Stimulated activated CD8-positive, alpha-beta memory T cell treated with anti-CD3 and anti-CD28 coated beads, Interleukin-7, amount 100 ng/mL, for 1 hour (primary cell): ENCODE measurements at places on chromosomes 6 and 20.
A peak's percentile ranks its signal among the peaks of the same experiment; 100 is the strongest.

- DNase-seq = no peak
Observed at GRCh38 chr6:153727885-153728284, 311.2 kb upstream of the OPRM1 start.

GRCh38 chr6:43687437-43688347, at the start of gene MRPS18A:
MRPS18A (minus strand) TSS chr6:43687791; CDS start chr6:43687779, 12 bp downstream.
- DNase-seq = peak; percentile 59

DNA sequence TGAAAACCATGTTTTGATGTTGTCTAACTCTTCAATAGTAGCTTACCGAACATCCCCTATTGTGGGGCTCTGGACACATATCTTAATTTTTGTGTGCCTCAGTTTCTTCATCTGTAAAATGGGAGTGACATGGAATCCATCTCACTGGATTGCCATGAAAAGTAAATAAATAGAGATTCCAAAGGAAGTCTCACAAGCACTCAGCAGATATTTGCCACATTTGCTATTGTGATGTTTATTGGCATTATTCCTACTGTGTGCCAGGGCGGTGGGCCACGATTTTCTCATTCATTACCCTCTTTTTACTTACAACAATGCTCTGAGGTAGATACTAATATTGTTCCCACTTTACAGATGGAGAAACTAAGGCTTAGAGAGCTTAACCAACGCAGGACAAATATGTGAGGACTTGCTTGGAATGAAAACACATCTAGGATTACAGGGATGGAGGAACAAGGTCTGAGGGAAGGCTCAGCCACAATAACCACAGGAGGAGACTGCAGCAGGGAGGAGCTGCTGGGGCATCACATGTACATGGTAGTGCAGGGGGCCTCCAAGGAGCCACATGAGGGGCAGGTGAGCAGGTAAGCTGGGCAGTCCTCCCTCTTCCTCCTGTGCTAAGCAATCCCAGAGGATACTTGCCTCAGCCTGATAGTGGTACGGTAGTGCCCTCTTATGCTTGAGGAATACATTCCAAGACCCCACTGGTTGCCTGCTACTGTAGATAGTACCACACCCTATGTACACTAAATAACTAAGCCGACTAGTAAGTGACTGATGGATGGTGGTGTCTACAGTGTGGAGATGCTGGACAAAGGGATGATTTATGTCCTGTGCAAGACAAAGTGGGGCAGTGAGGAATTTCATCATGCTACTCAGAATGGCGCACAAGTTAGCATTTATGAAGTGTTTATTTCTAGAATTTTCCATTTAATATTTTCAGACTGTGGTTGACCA, 176.9 kb downstream of the FOXA2 start:
- DNase-seq = no peak

DNA sequence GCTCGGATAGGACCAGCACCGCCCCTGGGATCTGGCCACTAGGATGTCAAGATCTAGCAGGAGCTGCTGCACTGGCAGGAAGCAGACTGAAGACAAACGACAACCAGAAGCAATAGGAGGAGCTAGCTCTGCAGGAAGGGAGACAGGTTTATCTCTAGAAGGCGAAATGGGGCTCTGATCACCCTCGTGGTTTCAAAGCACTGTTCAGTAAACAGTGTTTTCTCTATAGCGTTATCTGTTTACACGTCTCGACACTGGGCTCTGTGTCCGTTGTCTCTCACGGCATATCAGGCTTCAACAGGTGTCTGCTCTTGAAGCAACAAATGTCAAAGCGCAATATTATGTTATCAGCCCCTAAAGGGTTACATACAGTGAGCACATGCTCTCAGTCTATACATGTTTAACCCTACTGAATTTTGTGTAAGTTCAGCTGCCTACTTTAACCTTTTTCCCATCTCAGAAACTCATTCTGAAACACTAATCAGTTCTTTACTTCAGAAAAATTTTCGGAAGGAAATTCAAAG, 23.8 kb downstream of the TMEM14B start:
- DNase-seq = no peak

- no peak for DNase-seq
Observed at GRCh38 chr6:140174524-140174923, 800.1 kb upstream of the CITED2 start.

DNA sequence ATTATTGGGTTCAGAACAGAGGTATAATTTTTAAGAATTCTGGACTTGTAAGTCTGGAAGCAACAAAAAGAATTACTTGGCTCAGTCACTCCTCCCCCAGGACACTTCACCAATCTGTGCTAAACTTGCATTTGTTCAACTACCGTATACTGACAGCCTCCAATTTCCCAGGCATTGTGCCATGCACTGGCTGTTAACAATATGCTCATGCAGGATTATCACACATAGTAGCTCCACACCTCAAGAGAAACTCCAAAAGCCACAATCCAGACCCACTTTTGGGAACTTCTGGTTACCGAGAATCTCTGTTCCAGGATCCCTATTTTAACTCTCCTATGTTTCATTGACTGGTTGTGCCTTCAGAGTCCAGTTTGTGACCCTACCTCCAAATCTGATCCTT, 7.7 kb downstream of the ADGRF1 start:
- no peak for DNase-seq

- no peak for DNase-seq
Observed at GRCh38 chr6:164023535-164023934, 609.0 kb downstream of the QKI start.

GRCh38 chr6:130557481-130558112, 191.8 kb downstream of the TMEM200A start:
- no peak for DNase-seq

DNA sequence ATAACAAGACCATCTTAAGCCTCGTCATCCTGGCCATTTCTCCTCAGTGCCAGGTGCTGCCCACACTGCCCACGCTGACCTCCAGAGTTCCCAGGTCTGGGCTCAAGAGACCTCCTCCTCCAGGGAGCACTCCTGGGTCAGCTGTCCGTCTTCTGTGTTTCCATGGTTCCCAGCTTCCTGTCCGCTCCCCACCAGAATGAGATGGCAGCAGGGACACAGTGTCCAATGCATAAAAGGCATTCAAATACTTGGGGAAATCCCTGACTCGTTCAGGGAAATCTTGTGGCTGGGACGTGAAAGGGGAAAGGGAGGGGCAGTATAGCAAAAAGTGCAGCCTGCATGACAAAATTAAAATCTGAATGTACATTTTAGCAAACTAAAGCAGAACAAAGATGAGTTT, 54.3 kb downstream of the SLC23A2 start:
- DNase-seq = no peak

GRCh38 chr6:41413250-41413649, 77.8 kb downstream of the NCR2 start:
- no peak for DNase-seq

- DNase-seq = no peak
Observed at GRCh38 chr6:74519163-74519562, 686.7 kb downstream of the COL12A1 start.

DNA sequence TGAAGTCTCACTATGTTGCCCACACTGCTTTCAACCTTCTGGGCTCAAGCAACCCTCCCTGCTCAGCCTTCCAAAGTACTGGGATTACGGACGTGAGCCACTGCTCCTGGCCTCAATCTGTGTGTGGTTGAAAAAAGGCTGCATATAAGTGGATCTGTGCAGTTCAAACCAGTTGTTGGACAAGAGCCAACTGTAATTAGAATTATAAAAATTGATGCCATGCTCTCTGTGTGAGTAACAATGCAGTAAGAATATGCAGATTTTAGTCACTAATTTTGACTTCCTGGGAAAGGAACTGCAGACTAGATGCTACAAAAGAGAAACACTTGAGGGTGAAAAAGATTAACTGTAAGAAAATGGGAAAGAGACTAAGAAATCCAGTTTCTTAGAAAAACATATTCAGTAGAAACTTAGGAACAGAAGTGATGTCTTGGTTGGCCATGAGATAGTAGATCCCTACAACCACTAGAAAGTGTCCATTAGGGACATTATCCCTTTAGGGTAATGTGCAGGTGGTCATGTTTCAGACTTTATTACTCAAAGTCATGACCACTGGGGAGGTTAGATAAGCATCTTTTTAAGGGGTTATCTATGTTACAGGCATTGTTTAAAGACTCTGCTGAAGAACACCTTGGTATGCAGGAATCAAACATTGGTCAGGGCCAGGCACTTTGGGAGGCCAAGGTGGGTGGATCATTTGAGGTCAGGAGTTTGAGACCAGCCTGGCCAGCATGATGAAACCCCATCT, 26.3 kb downstream of the ITCH start:
- no peak for DNase-seq

GRCh38 chr20:57468523-57469417, 56.2 kb downstream of the CTCFL start:
- DNase-seq = no peak
